ENCODE measurements at places on chromosomes 12 and 14.
A peak's percentile ranks its signal among the peaks of the same experiment; 100 is the strongest.

DNA sequence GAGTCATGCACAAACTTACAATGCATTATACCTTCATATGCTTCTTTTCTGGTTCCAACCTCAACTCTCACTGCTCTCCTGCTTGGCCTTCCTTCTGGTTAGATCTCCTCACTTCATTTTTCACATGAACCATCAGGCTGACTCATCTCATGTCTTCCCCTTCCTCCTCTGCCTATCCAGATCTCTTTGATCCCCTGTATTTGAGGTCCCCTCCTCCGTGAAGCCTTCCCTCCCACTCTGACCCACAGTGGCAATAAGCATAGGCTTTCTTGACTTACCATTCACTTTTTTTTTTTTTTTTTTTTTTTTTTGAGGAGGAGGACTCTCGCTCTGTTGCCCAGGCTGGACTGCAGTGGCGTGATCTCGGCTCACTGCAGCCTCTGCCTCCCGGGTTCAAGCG, 14.7 kb upstream of the ASIC1 start:
- no peak for DNase-seq

GRCh38 chr14:94680862-94681288, 68.7 kb downstream of the SERPINA3 start:
- DNase-seq, result no peak

- no peak for DNase-seq
Measured at GRCh38 chr14:64119500-64119899, 174.7 kb downstream of the ESR2 start.

- DNase-seq, result no peak
Measured at GRCh38 chr12:16323638-16324037, 23.8 kb upstream of the MGST1 start.

DNA sequence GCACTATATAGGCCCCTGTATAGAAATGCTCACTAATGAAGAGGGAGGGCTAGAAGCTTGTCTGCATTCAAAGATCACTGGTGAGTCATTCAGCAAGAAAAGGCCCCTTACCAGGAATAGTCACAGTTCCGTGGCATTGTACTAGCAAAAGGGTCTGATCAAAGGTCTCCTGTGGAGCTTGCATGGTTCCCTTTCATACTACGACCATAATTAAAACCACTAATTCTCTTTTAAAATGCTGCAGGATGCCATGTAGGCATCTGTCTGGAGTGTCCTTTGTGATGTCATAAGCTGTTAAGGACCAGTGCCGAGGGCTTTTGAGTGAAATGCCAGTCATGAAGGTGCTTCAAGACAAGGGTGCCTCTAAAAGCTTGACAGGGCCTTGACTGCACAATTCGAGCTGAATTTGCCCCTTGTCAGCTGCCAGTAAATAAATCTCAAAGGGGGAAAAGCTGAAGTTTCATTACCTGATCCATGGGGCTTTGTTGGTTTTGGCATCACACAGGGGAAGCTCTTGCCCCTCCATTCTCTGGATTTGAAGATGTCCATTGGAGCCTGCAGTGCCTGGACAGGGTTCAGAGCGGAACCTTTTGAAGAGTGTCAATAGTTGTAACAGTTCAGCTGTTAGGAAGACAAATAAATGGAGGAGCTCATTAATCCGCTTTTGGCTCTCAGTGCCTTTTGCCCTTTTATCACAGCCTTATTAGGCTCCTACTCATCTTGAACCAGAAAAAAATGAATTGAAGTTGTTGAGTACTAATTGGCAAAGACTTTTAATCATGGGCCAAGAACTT, 69.1 kb downstream of the TMEM260 start:
- no peak for DNase-seq

DNA sequence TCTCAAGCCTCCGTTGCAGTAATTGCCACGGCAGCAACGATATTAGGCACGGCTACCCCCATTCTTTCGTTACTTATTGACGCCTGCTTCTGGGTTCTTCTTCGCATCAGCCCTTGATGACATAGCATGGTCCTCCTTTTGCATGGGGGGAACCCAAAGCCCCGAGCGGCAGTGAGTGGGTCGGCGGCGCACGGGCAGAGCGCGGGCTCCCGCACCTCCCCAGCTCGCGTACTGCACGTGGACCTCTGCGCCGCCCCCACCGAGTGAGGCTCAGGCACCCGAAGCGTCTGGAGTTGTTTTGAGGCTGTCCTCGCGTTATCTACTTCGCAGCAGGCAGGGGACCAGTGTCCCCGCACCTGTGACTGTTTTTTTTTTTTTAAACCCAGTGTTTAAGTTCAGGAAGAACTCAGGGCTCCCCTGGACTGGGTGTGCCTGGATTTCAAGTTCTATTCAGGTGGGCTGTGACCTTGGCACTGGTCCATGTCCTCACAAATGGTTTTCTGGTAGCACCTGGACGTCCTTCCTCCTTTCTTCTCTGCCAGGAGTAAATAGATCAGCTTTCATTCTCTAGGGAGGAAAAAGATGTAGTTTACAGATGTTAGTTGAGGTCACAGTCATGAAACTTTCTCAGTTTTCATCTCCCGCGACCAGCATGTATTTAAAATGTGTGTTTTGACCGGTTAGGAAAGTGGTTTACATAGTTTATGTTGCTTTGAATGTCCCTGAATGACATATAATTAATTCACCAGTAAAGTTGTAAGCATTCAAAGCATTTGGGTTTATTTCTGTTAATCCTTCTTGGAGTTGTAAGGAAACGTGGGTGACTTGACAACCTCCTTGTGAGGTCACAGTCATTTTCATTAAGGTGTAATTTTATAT, 1.4 kb upstream of the FOXN4 start:
- DNase-seq, result no peak

GRCh38 chr14:101186544-101186943, 283.0 kb upstream of the RTL1 start:
- DNase-seq, result no peak

DNA sequence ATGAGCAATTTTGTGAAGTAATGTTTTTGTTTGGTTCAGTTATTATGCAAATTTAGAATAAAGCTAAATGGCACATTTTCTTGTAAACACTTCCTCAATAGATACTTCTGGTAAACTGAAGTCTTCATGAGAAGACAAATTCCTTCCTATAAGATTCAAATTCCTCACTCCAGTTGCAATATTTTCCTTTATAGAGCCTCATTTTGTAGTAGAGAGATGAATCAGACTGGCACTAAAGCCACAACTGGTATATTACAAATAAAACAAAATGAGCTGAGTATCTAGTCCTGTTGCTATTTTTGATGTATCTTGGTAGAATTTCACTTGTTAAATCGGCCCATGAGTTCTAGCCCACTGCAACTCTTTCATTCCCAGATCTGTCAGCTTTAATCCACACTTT, 5.5 kb downstream of the LGR5 start:
- DNase-seq, result no peak

DNA sequence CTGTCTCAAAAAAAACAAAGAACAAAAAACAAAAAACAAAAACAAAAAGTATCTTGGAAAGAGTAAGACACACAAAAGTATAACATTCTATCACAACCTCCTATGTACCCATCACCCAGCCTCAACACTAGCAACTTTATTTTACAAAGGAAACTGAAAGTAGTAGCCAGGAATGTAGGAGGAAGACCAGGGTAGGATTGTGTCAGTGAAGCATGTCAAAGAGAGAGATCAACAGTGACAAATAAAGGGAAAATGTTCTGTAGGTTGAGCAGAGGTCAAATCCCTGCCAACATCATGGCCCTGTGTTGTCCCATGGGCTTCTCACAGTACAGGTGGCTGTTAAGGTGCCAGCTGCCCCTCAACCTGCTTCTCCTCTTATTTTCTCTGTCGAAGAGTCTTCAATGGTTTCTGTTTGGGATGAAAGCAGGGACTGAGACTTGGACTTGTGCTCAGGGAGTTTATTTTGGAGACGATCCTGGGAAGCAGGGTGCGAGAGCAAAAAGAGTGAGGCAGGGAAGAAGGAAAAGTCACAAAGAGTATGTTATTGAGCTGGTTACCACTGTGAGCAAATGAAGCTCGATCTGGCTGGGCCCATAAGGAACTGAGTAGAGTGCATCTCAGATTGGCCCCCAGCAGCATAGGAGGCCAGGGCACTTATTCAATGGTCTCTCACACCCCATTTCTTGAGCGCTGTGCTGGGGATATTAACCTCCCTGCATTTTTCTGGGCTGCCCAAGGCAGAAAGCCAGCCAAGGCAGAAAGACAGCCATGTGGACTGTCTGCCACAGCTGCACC, 29.4 kb upstream of the CTDSP2 start:
- DNase-seq, result no peak

DNA sequence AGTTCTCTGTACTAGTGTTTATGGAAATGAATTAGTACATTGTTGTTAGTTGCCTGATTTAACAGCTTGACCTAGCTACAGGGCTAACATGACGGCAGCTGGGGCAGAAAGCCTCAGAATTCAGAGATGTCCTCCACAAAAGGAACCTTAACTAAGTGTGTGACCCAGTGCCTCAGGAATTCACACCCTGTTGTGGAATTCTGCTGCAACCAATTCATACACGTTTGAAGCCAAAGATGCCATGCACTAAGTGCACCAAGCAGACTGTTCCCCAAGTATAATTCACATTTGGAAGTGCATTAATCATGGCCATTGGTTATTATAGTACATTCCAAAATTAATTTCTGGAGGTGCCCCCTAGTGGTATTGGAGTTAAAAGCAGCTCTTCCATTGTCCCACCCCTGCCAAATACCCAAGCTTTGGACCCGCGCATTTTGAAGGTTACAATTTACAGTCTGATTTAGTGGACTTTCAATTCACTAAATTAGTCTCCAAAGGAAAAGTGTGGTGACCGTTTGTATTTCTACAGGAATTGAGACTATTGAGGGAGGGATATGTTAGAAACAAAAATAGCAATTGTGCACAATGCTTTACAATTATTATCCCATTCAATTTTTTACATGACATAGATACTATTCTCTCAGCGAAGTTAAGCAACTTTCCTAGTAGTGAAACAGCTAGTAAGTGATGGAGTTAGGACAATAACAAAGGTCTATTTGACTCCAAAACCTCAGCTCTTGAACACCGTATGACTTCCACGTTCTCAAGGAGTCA, 85.9 kb downstream of the PAX9 start:
- DNase-seq, result no peak

GRCh38 chr12:85405781-85406522, 125.9 kb downstream of the ALX1 start:
- peak; percentile 39 for DNase-seq
